ENCODE measurements at places on chromosomes 1 and 21. TPM values are rescaled to one million over a fixed set of nuclear protein-coding genes. Genes with fewer than 3 reads are reported as not detected.

DNA sequence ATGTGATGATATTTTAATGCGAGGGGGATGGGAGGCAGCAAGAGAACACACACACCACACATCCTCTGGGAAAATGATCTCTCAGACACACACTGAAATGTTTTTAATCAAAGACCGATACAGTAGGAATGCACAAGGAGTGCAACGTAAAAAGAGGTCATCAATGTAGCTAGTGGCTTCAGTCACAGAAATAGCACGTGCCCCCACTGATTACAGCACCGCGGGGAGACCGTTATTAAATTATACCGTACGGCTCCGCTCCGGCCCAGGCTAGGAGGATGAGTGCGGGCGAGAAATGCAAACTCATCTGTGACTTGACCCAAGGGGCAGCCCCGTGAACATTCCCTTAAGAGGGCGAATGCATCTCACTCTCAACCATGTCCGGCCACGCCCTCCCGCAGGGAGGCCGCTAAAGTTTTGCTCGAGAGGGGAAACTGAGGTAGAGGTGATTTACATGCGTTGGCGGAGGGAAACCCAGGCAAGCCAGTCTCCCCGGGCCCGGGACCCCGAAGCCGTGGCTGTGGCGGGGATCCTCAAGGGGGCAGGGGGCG is 552 bp downstream of the UBR4 start:
- peak; percentile 51 for DNase-seq

DNA sequence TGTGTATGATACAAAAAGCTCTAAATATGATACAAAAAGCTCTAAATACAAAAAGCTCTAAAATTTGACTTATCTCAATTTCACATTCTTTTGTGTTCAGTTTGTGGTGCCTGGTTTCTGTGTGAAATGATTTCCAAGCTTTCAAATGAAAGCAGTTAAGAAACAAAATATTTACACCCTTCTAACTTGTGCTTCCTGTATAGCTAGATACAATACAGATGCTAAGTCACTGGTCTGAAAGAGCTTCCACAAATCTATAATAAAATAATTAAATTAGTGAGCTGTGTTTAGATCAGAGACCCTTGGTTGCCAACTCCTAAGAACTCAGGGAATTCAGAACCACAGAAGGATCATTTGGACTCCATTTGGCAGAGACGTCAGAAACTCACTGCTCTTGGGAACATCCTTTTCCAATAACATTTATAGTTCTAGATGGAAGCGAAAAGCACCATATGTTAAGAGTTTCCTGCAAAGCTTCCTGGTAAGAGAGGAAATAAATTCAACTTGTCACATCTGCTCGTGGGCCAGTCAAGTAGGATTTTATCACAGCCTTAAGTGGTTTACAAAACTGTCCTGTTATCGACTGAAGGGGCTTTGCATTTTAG is 1079.1 kb downstream of the ADGRL2 start:
- no peak for DNase-seq

Gene BCAN
- 0.28 TPM for total RNA-seq

Gene CFAP57
- not detected for total RNA-seq

Gene NPHS2
- not detected for total RNA-seq

Gene OR2T8
- total RNA-seq: not detected

- no peak for DNase-seq
Measured at GRCh38 chr1:41998250-41998649, 79.5 kb upstream of the HIVEP3 start.

DNA sequence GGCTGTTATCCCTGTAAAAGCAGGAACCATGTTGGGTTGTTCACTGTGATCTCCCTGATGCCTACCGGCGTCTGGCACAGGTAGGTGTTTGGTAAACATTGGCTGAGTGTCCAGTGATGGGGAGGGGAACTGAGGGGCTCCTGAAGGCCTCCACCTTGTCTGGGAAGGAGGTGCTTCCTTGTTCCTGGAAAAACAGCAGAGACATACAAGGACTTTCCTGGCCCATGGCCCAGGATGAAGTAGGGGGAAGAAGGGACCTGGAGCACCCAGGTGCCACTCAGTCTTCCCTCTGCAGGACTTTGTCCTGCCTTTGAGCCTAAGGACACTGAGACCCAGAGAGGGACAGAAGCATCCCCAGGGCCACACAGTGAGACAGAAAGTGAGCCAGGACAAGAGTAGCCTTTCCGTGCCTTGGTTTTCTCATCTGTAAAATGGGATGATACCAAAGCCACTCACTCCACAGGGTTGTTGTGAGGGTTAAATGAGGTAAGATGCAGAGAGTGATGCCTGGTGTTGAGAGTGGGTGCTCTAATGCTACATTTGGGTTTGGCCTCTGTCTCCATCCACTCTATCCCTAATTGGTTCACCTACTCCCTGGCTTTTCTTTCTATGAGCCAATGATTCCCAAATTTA is 6.1 kb upstream of the HEYL start:
- no peak for DNase-seq

Gene TRAF3IP3
- total RNA-seq: 102 TPM

DNA sequence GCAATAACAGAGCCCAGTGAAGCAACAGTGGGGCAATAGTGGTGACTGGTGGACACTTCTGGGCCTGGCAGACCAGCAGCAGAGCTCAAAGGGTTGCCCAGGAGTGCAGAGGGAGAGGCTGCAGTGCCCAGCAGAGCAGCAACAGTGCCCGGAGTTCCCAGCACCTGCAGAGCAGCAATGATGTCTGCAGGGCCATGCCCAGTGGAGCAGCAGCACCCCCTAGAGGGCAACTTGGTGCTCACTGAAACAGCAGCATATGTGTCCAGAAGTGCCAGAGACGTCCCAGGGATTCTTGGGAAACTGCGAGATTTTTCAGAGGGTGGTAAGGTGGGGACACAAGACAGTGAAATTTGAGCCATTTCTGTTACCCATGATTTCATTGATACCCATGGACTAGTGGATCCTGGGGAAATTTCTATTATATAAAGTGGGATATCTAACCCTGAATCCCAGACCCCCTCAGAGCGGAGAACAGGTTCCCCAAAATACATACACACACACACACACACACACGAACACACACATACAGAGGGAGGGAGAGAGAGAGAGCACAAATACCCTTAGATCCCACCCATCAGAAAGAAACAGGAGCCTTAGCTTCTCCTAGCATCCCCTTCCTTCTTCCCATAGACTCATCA is 156.9 kb upstream of the GJB5 start:
- DNase-seq: peak; percentile 72

DNA sequence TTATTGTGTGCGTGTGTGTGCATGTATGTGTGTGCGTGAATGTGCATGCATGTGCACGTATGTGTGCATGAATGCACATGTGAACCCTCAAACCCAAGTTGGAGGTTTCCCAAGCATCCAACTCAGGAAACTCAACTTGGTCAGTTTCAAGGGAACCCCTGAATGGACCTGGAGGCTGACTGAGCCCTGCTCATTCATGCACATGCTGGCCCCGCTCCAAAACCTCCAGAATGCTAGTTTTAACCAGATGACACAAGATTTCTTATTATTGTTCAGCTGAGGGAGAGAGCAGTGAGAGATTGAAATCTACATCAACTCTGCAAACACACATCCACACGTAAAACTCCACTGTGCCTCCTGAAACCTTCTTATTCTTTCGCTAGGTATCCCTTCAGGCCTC is 104.4 kb downstream of the OMA1 start:
- DNase-seq: no peak

Gene GSTM2
- 38.5 TPM for total RNA-seq
